ENCODE measurements at places on chromosomes 13 and 19. TPM values are rescaled to one million over a fixed set of nuclear protein-coding genes. Genes with fewer than 3 reads are reported as not detected.

- DNase-seq = peak; percentile 80
Measured at GRCh38 chr19:18204394-18205199, 755 bp upstream of the RAB3A start.

DNA sequence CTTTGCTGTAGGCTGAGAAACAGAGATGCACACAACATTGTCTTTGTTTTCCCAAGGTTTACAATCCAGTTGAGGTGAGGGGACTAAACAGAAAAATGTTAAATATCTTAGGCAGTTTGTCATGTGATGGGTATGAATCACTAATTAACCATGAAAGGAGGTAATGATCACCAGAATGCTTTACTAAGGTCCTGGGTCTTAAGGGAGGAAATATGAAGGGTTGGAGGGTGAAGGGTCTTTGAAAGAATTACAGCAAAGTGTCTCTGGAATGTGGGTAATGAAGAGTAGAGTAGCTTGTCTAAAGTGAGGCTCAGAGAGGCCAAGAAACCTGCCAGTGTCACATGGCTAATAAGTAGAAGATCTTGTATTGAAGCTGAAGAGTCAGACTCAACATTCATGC lies 19.0 kb downstream of the BIVM start:
- DNase-seq = no peak

DNA sequence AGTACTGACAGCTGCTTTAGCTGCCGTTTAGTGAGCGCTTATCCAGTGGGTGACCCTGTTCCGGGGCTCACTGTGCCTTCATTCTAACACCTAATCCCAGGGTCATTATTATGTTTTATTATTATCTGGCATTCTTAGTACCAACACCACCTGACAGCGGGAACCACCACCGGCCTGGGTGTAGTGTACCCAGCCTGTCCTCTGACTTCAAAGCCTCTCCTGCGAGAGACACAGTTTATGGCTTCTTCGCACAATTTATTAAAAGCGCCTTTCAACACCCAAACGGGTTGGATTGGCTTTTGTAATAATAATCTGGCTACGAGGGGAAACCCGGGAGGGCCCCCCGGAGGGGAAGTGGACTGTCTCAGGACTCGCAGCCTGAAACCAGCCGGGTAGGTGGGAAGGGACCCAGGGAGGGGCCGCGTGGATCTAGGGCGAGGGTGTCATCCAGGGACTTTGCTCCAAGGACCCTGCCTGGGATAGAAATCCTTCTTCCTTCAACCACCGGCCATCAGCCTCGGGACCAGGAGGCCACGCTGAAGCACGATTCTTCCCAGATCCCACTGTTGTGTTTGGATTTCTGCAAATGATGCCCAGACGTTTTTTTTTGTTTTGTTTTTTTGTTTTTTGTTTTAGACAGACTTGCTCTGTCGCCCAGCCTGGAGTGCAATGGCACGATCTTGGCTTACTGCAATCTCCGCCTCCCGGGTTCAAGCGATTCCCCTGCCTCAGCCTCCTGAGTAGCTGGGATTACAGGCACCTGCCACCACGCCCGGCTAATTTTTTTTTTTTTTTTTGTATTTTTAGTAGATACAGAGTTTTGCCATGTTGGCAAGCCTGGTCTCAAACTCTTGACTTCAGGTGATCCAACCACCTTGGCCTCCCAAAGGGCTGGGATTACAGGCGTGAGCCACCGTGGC lies 1.6 kb upstream of the ZBTB7A start:
- DNase-seq = peak; percentile 48

GRCh38 chr19:12790628-12791344 lies 500 bp upstream of the JUNB start:
- DNase-seq = no peak

- no peak for DNase-seq
Measured at GRCh38 chr13:37797631-37798030, 71.9 kb downstream of the TRPC4 start.

- DNase-seq = peak; percentile 93
Measured at GRCh38 chr19:38617764-38618589, at the start of gene MAP4K1. Gene MAP4K1 (minus strand): TSS chr19:38617953. CDS start chr19:38617895, 58 bp downstream.

DNA sequence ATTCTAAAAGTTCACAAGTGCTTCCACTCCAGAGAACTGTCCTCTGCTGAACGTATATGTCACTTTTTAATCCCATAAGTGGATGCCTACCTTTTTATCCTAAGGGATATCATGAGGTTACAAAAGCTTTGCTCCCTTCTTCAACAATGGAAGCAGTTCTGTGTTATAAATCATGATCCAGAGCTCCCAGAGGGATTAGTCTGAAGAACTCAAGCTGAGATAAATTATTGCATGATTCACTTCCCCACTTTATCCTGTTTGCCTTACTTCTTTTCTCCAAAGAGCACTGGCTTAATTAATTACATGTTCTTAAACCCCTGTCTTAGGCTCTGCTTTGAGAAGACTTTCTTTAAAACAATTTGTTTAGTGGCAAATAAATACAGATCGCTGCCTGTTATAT lies 246.7 kb downstream of the PCDH17 start:
- no peak for DNase-seq

- DNase-seq = no peak
Measured at GRCh38 chr13:99911069-99911964, 60.2 kb downstream of the ZIC5 start.

GRCh38 chr19:3135961-3136683 lies at the start of gene GNA15:
Gene GNA15 (plus strand): TSS chr19:3136033. CDS start chr19:3136451, 418 bp downstream.
- DNase-seq = peak; percentile 68

DNA sequence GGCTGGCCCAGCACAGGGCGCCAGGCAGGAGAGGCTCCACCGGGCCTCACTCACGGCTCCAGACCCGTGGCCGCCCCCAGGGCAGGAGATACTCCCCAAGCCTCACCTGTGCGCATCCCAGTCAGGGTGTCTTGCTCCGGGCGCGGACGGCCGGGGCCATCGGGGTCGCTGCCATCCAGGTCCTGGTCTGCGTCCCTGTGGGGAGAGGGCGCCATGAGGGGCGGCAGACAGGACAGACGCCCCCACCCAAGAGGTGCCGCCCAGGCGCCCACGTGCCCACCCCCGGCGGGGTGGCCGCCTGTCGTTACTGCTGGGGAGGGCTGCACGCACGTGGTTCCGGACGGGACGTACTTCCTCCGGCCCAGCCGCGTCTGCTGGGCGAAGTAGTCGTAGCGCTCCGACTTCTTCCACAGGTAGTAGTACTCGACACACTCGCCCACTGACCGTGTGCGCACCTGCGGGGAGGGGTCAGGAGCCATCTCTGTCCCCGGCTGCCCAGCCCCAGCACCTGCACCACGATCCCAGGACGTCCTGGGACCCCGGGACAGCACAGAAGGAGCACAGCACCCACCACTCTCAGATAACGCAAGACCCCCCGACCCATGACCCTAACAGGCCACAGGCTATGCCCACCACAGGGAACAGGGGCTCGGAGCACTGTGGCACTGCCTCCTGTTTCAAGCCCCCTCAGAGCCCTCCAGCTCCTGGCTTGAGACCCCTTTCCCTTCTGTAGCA lies 17.4 kb upstream of the PLPP2 start:
- DNase-seq = no peak

DNA sequence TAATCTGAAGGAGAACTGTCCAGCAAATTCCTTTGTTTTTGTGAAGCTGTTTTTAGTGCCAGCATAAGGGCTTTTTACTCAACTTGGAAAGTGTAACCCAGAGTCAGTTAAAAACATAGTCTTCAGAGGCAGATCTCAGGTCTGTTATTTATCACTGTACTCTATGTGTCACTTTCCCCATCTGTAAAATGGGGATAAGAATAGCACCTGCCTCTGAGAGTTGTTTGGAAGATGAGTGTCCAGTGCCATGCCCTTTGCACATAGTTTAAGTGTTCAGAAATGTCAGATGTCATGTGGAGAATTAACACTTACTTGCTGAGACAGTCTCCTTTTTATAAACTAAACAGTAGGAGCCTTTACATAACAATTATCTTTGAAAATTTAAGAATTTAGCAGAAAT lies 27.9 kb downstream of the USPL1 start:
- DNase-seq = no peak

GRCh38 chr13:62537593-62537992 lies 1121.9 kb upstream of the PCDH20 start:
- DNase-seq = no peak

DNA sequence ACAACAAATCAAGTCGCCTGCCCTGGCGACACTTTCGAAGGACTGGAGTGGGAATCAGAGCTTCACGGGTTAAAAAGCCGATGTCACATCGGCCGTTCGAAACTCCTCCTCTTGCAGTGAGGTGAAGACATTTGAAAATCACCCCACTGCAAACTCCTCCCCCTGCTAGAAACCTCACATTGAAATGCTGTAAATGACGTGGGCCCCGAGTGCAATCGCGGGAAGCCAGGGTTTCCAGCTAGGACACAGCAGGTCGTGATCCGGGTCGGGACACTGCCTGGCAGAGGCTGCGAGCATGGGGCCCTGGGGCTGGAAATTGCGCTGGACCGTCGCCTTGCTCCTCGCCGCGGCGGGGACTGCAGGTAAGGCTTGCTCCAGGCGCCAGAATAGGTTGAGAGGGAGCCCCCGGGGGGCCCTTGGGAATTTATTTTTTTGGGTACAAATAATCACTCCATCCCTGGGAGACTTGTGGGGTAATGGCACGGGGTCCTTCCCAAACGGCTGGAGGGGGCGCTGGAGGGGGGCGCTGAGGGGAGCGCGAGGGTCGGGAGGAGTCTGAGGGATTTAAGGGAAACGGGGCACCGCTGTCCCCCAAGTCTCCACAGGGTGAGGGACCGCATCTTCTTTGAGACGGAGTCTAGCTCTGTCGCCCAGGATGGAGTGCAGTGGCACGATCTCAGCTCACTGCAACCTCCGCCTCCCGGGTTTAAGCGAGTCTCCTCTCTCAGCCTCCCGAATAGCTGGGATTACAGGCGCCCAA lies at the start of gene LDLR:
Gene LDLR (plus strand): TSS at position 210 of the 760 bp plus-strand sequence. CDS start 86 bp downstream, at position 296.
- peak; percentile 67 for DNase-seq

GRCh38 chr13:25210842-25211569 lies 38.9 kb upstream of the AMER2 start:
- DNase-seq = no peak

C19orf81 gene
- not detected for polyA plus RNA-seq

CYP2F1 gene
- 0.04 TPM for polyA plus RNA-seq

LRP3 gene
- 0.13 TPM for polyA plus RNA-seq

MCEMP1 gene
- polyA plus RNA-seq = 1.6 TPM

SLITRK6 gene
- polyA plus RNA-seq = not detected

ZNF836 gene
- polyA plus RNA-seq = 8.1 TPM
